ENCODE measurements at places on chromosomes 3 and 15.

GRCh38 chr3:51381333-51381705, 3.8 kb upstream of the MANF start:
- no peak for DNase-seq

DNA sequence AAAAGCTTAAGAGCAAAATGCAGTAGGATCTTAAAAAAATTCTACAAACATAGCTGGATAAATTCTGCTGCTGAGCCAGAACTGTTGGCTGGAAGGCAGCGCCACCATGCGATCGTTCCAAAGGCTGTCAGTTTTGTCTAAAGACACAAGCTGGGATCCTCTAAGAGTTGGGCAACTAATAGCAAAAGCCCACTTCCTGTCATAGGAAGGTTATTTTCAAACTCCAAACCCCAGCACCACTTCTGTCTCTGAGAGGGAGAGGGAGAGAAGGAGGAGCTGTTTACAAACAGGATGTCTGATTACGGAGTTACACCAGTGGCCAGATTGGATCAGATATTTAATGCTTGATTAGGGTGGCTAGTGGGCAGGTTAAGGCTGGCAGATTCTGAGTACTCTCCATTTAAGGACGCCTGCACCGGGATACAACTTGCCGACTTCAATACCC, 44.0 kb downstream of the EIF4E3 start:
- DNase-seq: peak; percentile 9

- DNase-seq: no peak
These were observed 188.0 kb downstream of the MEIS2 start for GRCh38 chr15:36912311-36912712.

GRCh38 chr3:143769616-143770015, 78.7 kb downstream of the SLC9A9 start:
- DNase-seq: no peak

DNA sequence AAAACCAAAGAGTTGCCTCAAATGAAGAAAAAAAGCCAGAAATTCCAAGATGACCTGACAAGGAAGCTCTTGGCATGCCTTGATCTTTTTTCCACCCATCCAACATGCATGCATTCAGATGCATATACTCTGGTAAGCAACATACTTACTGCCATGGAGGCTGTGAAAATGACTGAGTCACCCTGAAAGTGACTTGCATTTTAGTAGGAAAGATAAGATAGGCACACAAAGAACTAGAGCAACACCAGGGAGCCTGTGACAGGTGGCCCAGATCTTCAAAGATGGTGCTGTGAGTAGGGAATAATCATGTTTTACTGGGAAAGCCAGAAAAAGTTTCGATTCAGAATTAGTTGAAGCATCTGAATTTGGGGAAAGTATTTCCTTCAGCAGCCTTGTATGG, 185.1 kb upstream of the SLCO3A1 start:
- no peak for DNase-seq

- no peak for DNase-seq
These were observed 637.8 kb downstream of the GRM7 start for GRCh38 chr3:7498715-7499114.

DNA sequence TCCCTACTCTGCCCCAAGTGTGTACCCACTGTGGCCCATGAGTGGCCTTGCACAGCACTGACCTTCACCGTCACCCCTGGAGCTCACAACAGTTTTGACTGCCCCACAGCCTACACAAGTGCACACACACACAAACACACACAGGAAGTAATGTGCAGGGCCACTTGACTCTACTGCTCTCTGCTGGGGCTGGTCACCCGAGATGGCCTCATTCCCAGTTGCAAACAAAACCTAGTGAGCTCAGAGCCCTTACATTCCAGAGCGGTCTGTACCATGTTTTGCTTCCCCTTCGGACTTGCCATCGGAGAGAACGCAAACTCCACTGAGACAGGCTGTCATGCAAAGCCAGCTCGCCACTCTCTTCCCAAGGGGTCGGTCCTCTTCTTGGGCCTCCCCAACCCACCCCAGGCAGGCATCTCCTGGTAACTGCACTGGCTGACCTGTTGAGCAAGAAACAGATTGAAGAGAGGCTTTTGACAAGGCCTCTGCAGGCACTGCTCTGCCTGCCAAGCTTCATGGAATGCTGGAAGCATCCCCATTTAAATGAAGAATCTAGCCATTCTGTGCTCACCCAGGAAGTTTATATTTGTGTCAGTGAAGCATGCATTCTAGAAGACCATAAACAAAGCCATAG, 232.0 kb upstream of the IGF1R start:
- no peak for DNase-seq

DNA sequence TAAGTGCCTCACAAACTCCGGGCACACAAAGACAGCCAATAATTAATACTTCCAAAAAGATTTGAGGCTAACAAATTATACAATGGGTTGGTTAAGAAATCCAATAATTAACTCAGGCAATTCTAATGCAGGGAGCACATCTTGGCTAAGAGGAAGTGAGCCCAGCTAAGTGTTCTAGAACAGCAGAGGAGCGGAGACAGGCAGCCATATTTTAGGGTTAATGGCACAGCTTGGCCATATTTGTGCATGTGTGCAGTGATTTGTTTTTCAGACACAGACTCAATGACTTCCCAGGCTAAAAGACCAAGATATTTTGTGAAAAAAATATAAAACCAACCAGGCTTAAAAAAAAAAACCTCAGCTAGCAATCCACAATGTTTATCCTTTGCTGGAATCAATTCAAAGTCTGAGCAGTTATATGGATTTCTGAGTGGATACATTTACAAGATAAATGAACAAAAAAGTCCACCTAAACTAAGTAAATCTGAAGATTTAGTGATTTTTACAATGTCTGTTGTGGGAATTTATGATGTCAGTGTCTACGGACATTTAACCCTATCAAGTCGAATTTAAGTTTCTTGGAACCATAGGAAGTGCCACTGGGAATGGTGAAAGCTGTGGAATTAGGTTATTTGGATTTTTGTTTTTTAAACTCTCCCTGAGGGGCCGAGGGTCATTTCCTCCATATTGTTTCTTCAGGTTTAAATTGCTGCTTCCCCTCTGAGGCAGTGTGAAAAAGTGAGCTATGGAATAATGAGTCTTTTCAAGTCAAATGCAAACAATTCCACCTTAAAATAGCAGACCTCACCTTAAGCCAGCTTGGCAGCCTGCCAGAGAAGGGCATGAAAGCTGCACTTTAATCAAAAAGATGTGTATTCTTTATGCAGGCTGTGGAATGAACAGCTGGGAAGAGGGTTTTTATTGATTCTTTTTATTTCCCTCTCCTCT, 413.7 kb upstream of the TBL1XR1 start:
- no peak for DNase-seq

- no peak for DNase-seq
These were observed 23.9 kb upstream of the OR5H6 start for GRCh38 chr3:98240131-98240530.

- no peak for DNase-seq
These were observed 31.1 kb upstream of the FGD5 start for GRCh38 chr3:14787630-14788029.

GRCh38 chr3:195715583-195716266, 5.1 kb upstream of the MUC20 start:
- no peak for DNase-seq

DNA sequence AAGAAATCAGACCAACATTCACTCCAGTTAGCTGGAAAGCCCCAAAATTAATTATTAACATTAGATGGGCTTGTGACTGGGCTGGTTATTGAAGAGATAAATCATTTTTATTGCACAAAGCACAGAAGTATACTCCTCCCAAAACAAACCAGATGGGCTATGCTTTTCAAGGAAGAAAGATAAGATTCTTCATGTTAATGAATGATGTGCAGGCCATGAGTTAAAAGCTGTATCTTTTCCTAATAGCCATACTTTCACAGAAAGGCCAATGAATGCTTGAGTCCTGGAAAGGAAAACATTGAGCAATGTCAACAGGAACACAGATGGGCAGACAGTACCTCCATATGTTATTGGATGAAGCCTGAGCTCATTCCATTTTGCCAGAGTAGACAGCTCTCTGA, 55.4 kb downstream of the OCA2 start:
- DNase-seq: no peak

- DNase-seq: no peak
These were observed 319.7 kb upstream of the KCNH8 start for GRCh38 chr3:18828637-18829036.

GRCh38 chr3:13676356-13677017, 127.6 kb downstream of the FBLN2 start:
- DNase-seq: no peak

DNA sequence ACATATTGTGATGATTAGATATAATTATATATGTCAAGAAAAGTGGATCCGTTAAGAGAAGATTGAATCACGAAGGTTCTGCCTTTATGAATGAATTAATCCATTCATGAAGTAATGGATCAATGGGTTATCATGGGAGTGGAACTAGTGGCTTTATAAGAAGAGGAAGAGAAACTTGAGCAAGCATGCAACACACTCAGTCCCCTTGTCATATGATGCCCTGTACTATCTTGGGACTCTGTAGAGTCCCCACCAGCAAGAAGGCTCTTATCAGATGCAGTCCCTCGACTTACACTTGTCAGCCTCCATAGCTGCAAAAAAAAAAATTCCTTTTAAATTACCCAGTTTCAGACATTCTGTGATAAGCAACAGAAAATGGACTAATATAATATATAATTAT, 301.9 kb downstream of the RAP2B start:
- no peak for DNase-seq

GRCh38 chr15:62985768-62986167, 56.8 kb upstream of the TPM1 start:
- no peak for DNase-seq

DNA sequence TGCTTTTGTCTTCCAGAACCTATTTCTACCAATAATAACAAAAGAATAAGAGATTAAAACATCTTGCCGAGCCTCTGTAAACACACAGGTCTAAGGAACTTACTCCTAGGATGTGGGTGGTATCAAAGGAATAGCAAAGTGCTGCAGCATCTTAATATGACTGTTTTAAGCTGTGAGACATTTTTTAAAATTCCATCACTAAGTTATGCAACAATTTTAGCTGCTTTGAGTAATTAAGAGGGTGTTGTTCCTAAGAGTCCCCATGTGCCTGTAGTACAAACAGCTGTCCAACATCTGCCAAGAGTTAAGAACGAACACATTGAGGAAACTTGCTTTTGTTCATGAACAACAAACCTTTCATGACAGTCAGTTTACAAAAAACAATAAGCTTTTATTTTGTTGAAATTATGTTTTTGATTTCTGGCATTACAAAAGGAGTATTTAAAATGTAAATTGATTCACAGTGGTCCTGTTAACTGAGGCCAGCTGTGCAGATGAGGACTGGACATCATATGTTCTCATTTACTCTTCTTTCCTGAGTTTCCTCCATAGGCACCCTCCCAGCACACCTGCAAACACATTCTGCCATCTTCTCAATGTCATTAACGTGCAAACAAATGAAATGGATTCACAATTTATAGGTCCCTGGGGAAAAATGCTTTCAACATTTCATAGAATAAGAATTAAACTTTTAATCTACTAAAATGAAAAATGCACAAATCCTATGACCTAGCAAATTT, 337.3 kb upstream of the ARHGEF26 start:
- DNase-seq: no peak

DNA sequence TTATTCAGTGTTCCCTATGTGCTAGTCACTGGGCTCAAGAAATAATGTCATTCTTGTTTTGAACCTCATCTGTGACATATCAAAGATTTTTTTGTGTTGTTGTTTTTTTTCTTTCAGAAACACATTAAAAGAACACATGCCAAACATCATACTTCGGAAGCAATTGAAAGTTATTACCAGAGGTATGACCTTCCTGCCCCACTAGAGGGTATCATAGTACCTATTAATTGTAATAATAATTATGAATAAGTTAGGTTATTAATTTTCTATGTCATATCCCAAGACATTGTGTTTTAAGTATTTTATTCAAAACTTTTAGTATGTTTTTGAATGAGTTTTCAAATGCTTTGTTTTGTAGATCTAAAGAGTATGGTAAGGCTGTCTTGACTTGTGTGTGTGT, 65.7 kb downstream of the CDIN1 start:
- no peak for DNase-seq

DNA sequence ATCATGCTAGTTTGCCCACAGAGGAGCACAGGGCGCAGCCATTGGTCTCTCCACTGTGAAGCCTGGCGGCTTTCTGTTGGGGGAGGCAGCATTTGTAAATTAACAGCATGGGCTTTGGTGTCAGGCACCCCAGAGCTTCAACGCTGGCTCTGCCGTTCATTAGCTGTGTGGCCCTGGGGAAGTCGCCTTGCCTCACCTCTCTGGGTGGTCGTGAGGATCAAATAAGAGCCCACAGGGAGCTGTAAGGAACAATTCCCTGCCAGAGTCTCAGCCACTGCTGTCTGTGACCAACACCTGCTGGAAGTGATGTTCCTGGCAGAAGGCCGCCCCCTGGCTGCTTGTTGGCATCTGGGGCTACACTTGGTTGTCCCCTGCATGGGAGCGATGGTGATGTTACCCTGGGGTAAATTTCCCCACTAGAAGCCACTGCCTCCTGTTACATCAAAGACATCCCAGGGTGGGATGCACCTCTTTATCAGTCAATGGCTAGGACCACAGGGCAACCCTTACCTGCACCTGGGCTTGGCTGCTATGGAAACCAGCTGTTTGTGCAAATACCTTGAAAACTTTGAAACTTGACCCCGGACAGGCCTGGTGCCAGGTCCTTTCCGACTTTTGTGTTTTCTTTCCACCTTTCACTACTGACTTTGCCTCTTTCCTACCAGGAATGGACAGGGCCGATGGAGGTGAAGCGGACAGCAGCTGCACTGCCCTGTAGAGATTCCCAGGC, 36.9 kb downstream of the DNASE1L3 start:
- peak; percentile 22 for DNase-seq

- DNase-seq: no peak
These were observed 114.8 kb upstream of the COL8A1 start for GRCh38 chr3:99523431-99524127.

- no peak for DNase-seq
These were observed 10.8 kb downstream of the MINAR1 start for GRCh38 chr15:79442911-79443310.

DNA sequence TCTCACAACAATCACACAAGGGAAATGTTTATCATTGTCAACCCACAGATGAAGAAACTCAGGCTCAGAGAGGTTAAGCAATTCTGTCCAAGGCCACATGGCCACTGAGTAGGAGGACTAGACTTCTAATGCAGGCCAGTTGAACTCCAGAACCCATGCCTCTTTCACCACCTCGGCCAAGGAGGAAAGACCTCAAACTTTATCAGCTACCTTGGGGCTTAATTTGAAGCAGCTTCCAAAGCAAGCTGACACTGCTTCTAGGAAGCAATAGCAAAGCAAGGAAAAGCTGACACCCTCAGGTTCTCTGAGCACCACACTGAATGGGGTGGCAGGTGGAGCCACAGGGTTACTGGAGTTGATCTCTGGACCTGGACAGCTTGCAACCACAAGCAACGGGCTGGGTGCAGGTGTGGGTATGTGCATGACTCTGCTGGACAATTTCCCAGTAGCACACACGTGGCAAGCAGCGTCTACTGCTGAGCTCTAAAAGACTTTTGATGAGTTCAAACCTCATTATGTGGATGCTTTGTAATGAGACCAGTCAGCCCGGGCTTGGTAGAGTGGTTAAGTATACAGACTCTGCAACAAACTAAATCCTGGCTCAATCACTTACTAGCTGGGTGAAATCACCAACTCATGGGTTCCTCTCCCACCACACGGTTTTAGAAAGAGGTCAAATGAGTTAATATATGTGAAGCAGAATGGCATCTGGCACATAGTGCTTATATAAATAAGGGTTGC, 23.1 kb downstream of the CCNL1 start:
- no peak for DNase-seq

- no peak for DNase-seq
These were observed 7.2 kb downstream of the ACAN start for GRCh38 chr15:88810446-88810845.

GRCh38 chr15:100667405-100668347, 65.3 kb downstream of the ASB7 start:
- no peak for DNase-seq
